ENCODE measurements at places on chromosomes 2 and 18. TPM values are rescaled to one million over a fixed set of nuclear protein-coding genes. Genes with fewer than 3 reads are reported as not detected.
A peak's percentile ranks its signal among the peaks of the same experiment; 100 is the strongest.

The SLC40A1 gene
- total RNA-seq: 3.2 TPM

GRCh38 chr2:64212346-64212745, 68.1 kb upstream of the PELI1 start:
- peak; percentile 93 for DNase-seq

GRCh38 chr18:36066686-36067054, 689 bp downstream of the RPRD1A start:
- DNase-seq: no peak

- no peak for DNase-seq
Measured at GRCh38 chr18:3400567-3401296, 49.2 kb upstream of the TGIF1 start.

The ABHD1 gene
- total RNA-seq: 0.17 TPM

GRCh38 chr2:220941683-220942082, 630.4 kb downstream of the EPHA4 start:
- DNase-seq: no peak

GRCh38 chr2:16729335-16729734, 63.7 kb upstream of the CYRIA start:
- DNase-seq: no peak

The CDH20 gene
- not detected for total RNA-seq

- no peak for DNase-seq
Measured at GRCh38 chr2:8249141-8249540, 432.7 kb upstream of the ID2 start.

The ARMC9 gene
- total RNA-seq: 43.5 TPM

The MYO7B gene
- total RNA-seq: not detected

GRCh38 chr2:215635788-215636139, 199.9 kb upstream of the FN1 start:
- peak; percentile 72 for DNase-seq

- DNase-seq: no peak
Measured at GRCh38 chr2:128409326-128410034, 90.8 kb upstream of the HS6ST1 start.

GRCh38 chr2:5464657-5465056, 227.5 kb upstream of the SOX11 start:
- DNase-seq: no peak

The SPR gene
- 17.4 TPM for total RNA-seq

- DNase-seq: no peak
Measured at GRCh38 chr2:165818920-165819319, 24.9 kb upstream of the GALNT3 start.

DNA sequence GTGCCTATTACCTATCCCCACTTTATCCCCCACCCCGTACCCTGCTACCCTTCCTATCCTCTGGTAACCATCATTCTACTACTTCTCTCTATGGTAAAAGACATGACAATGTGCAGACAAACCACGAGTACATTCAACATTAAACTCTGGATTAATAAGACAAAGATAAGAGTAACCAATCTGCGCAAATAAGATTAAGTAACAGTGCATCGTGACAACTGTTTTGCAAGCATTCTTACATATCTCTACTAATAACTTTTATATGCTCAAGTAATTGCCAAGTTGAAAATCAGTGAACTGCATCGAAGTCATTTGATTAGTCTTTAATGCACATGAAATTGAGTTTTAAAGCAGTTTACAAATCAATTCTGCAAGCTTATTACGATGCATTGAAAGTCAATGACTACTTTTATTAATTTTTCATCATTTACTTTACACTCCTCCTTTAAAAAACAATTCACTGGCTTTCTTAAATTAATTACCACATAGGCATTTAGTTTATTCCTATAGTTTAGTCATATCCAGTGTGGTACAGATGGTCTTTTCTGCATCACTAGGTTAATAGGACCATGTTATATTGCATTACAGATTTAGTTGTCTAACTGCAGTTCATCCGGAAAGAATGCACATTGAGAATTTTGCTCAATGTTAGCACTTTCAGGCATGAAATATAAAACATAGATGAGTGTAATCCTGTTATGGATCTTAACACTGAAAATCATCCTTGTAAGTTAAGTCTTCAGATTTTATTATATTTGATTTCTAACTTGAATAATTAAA, 178.1 kb downstream of the GCA start:
- no peak for DNase-seq

DNA sequence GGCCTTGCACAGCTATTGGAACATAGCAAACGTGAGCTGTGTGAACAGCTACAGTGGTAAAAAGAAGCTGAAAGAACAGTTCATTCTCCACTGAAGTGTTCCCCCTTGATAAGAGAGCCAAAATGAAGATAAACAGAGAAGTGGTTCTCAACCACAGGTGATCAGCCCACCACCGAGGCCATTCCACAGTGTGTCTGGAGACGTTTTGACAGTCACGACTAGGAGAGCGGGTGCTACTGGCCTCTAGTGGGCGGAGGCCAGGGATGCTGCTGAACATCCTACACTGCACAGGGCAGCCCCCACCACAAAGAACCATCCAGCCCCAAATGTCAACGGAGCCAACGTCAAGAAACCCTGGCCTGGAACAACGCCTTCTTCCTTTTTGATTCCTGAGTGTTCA, 38.4 kb downstream of the ADCY3 start:
- DNase-seq: no peak

The DYSF gene
- total RNA-seq: 46.5 TPM

DNA sequence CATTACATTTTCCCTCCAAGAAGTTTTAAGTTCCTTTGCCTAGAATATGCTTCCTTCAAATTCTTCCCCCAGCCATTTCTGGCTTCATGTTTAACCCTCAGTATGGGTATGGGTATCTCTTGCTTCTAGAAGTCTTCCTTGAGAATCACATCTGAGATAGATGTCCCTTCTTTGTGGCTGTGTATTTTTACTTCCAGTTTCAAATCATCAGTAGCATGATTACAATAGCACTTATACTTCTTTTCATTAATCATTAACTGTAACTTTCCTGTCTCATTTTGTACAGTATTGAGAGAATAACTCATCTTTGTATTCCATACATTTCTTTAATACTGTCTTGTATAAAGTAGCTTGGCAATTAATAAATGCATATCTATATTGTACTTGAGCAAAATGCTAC, 17.3 kb upstream of the PDE1A start:
- DNase-seq: no peak

DNA sequence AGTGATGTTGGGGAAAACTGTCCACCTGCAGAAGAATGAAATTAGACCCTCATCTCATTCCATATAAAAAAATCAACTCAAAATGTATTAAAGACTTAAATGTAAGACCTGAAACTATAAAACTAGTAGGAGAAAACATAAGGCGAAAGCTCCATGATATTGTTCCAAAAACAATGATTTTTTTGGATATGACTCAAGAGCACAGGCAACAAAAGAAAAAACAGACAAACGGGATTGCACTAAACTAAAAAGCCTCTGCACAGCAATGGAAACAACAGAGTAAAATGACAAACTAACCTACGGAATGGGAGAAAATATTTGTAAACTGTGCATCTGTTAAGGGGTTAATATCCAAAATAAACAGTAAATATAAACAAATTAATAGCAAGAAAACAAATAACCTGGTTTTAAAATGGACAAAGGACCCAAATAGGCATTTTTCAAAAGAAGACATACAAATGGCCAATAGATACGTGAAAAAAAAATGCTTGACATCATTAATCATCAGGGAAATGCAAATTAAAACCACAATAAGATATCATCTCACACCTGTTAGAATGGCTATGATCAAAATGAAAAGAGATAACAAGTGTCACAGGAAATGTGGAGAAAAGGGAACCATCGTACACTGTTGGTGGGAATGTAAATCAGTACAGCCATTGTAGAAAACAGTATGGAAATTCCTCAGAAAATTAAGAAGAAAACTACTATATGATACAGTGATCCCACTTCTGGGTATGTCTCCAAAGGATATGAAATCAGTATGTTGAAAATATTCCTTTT, 26.6 kb downstream of the LRRFIP1 start:
- DNase-seq: no peak

The TRPM8 gene
- total RNA-seq: under 0.01 TPM

The CLEC4F gene
- total RNA-seq: not detected

GRCh38 chr18:62716619-62717168, 1.4 kb downstream of the PHLPP1 start:
- DNase-seq: peak; percentile 24
